Stimulated activated CD4-positive, alpha-beta T cell treated with anti-CD3 and anti-CD28 coated beads, Interleukin-15, amount 100 ng/mL, for 48 hours (primary cell): ENCODE measurements at places on chromosomes 1 and 21.

GRCh38 chr1:175419684-175420517 lies 227.3 kb upstream of the KIAA0040 start:
- no peak for DNase-seq

DNA sequence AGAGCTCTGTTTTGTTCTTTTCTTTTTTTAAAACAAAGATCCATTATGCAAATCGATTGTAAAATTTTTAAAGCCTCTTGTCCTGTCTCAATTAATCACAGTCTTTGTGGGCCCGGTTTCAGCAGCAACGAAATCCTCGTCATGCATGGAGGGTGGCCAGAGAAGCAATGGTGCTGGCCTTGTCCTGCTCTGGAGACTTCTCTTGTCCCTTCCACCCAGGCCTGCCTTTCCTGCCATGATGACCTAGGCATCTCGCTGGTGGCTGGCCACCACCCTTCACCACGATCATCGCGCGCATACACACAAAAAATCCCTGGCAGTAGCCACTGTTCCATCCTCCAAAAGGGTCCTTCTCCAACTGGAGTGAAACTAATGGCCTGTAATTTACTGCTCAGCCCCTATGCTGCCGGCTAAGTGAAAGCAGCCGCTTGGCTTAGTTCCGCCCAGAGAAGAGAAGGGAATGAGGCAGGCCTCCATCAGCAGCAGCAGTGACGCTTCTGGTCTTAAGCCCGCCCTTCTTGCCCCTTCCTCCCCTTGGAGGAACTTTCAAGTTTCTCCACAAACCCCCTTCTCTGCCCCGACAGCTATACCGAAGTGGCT lies 309.5 kb downstream of the NPHP4 start:
- DNase-seq: no peak

GRCh38 chr1:208332774-208333126 lies 88.6 kb upstream of the PLXNA2 start:
- no peak for DNase-seq

- DNase-seq: no peak
Observed at GRCh38 chr21:43786300-43786806, 3.0 kb upstream of the RRP1 start.

- no peak for DNase-seq
Observed at GRCh38 chr1:185654199-185654951, 79.8 kb upstream of the HMCN1 start.

GRCh38 chr1:234840843-234841242 lies 230.9 kb upstream of the IRF2BP2 start:
- DNase-seq: no peak

DNA sequence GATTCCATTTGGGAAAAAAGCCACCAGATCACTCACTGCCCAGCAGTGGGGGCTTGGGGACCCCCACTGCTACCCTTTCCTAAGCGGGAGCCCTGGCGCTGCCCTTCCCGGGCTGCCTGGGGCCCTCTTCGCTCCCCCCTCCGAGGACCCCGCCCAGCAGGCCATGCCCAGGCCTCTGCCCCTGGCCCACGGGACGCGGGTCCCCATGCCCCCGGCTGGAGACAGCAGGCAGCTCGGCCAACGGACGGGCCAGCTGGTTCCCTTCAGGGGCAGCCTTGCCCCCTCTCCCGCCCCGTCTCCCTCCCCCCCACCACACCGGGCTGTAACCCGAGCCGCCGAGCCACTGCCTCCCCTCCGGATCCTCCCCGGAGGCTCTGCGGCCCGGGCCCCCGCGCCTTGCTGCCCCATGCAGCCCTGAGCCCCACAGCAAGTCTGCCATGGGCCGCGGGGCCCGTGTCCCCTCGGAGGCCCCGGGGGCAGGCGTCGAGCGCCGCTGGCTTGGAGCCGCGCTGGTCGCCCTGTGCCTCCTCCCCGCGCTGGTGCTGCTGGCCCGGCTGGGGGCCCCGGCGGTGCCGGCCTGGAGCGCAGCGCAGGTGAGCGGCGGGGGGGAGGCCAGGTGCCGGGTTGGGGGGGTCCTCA lies at the start of gene MMP23B:
Gene MMP23B, plus strand, starts transcription at position 392 of the 639 bp plus-strand sequence. Its CDS starts 46 bp downstream, at position 438.
- no peak for DNase-seq

- no peak for DNase-seq
Observed at GRCh38 chr1:25738499-25738898, 61.5 kb upstream of the SELENON start.

GRCh38 chr1:115041654-115042053 lies 12.0 kb downstream of the TSHB start:
- no peak for DNase-seq

- no peak for DNase-seq
Observed at GRCh38 chr21:25640202-25640942, 1.3 kb downstream of the JAM2 start.

DNA sequence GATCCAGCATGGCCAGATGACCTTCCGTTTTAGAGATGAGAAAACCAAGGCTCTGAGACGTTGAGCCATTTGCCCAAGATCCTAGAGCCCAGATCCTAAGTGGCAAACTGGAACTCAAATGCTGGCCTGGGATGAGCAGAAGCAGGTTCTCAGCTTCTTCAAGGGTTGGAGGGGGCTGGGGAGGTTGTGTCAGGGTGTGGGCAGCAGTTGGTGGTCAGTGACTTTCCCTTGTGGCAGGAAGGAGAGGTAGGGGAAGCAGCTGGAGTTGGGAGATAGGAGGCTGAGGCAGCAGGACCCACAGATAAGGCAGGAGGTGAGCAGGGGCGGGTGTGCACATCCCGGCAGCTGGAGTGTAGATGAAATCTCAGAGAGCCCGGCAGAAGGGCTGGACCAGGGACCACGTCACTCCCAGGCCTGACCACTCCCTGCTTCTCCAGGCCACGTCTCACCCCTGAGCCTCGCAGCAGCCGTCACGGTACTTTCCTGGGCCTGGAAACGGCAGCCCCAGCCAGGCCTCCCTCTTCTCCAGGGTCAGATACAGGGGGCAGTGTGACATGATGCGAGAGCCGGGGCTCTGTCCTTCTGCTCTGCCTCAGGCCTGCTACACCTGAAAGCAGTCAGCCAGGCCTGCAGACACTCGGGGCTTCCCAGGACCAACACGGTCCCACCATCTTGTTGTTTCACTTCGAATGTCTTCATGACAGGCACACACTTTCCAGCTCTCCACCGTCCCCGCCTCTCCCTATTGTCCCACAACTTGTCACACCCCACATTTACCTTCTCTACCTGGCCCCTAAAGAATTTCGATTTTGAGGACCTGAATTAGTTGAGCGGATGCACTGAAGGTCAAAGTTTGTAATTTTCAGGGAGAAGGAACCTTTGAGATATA lies 11.5 kb upstream of the LAPTM5 start:
- no peak for DNase-seq

GRCh38 chr1:19757641-19758040 lies 42.1 kb downstream of the TMCO4 start:
- no peak for DNase-seq

DNA sequence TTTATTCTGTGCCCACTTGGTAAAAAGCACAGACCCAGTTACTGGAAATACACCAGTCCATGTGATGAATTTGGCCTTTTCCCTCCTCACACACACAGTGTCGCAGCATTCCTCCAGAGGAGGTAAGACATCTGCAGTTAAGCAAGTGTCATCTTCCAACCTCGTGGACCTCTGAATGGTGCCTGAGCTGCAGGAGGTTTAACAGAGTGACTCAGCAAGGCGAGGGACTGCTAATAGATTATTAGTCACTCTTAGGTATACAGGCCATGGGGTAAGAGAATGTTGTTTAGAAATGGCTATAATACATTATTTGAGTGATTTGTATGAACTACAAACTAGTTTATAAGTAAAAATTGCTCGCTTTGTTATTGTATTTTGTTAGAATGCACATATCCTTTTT lies 8.6 kb upstream of the LRRC8B start:
- DNase-seq: no peak

- no peak for DNase-seq
Observed at GRCh38 chr21:14457762-14458161, 74.8 kb upstream of the HSPA13 start.

DNA sequence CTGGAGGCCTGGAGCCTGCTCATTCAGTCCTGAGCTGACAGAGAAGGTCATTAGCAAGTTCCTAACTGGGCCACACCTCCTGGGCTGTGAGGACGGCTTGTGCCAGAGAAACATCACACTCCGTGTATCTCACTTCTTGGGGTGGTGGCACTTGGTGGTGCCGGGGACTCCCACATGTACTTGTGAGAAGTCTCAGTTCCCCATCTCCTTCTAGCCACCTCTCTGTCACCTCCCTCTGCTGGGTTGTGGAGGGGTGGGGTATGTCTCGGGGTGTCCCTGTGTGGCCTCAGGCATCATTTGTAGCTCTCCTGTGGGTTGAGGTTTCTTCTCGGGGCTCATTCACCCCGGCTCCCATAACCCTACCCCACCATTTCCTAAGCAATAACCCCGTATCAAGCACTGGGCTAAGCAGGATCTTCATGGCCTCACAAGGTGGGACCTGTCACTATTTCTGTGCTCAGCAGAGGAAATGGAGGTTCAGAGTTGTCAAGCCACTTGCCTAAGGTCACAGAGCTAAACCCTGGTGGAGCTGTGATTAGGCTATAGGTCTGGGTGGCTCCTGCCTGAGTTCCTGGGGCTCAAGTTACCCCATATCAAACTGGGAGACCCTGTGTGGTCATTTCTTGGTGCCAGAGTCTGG lies 62.5 kb downstream of the UBIAD1 start:
- no peak for DNase-seq

GRCh38 chr1:113990961-113991360 lies 11.7 kb downstream of the OLFML3 start:
- no peak for DNase-seq

- DNase-seq: no peak
Observed at GRCh38 chr1:225921734-225922709, 2.0 kb downstream of the PYCR2 start.

- DNase-seq: no peak
Observed at GRCh38 chr1:59061876-59062275, 235.0 kb upstream of the FGGY start.
